ENCODE measurements at places on chromosomes 3 and 15.

DNA sequence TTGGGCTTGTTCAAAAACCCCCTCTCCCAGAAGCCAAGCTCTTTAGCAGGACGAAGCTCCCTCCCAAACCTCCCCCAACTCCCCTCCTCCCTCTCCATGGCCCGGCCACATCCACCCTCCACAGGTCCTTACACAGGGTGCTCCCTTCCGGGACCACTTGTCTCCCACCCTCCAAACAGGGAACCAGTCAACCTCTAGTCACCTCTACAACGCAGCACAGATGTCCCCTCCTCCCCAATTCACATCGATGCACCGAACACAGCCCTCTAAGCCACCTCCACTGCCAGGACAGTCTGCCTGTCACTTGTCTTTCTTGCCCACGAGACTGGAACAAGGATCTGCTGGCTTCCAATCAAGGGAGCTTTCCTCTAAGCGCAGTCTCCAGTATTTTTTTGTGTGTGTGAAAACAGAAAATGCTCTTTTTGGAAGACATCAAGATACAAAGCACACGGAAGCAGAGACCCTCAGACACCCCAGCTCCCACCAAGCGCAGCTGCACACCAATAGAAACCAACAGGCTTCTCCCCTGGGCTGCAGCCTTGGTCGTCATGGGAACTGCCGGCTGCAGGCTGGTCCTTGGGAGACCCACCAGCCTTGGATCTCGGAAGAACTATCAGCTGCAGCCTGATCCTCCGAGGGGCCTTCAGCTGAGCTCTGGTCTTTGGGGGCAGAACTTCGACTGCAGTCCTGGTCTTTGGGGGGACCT lies 26.5 kb downstream of the IQSEC1 start:
- no peak for DNase-seq

DNA sequence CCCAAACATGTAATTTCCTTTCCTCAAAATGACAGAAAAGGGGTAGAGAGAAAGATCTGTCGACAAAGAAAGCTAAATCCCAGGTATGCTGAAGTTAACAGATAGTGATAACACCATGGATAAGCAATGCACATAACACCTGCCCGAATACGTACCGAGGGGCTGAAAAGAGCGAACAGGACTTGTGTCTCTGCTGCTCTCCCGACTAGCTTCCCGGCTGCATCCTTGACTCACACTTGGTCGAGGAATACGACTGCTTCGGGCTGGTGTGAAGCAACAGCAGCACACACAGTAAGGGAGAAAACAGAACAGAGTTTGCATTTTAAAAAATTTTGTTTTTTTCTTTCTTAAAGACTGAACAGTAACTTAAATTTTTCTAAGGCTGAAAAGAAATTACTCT lies 136.4 kb downstream of the CLASP2 start:
- no peak for DNase-seq

GRCh38 chr15:29612701-29613100 lies 209.6 kb downstream of the TJP1 start:
- no peak for DNase-seq

- DNase-seq, result no peak
Observed at GRCh38 chr3:23333633-23334032, 130.5 kb downstream of the UBE2E2 start.

DNA sequence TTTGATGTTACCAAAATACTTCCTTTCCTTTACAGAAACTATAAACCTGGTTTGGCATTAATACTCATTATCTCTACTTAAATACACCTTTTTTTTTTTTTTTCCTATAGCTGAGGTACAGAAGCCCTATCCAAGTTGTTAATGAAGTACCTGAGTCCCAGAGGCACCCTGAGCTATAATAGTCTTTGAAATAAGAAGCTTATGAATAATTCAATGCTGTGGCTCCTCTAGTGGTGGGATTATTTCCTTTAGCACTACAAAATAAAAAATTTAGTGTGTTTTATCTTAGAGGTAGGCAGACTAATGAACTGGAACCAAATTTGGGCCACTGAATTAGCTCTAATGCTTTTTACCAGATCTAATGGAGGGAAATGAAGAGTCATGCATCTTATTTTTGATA lies 611.9 kb downstream of the EDEM1 start:
- DNase-seq, result no peak

DNA sequence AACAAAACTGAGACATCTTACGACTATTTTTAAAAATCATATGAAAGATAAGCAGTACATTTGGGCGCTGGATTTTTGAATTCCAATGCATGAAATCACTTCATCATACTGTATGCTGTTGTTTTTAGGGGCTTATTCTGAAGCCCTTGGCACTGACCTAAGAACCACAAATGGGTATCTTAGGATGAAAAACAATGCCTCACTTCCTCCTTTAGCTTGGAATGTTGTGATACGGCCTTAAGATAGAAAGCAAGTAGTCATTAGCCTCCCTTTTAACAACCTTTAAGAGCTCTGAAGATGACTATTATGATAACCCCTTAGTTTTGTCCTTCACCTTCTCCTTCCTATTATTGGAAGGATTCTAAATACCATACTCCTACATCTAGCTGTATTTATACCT lies 289.8 kb downstream of the ARPP21 start:
- no peak for DNase-seq

- no peak for DNase-seq
Observed at GRCh38 chr3:35322070-35322469, 317.3 kb upstream of the ARPP21 start.

Measured in activated CD8-positive, alpha-beta memory T cell treated with anti-CD3 and anti-CD28 coated beads for 1 hour (primary cell).